ENCODE measurements at places on chromosomes 2 and 18. TPM values are rescaled to one million over a fixed set of nuclear protein-coding genes. Genes with fewer than 3 reads are reported as not detected.

DNA sequence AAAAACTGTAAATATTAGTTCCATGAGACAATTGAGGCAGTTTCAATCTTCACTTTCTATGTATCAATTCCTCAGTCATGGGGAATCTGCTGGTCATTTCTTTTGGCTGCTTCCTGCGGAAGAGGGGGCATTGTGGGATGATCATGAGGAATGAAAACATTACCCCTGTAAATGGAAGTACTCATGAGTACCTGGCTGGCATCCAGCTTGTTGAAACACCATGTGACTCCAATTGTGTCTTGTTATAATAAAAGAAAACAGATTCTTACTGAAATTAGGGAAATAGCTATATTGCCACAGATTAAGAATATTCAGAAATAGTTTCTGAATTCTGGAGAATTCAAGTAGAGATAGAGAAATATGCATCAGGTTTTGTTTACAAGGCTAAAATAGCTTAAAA lies 41.6 kb upstream of the GPR39 start:
- no peak for DNase-seq

GRCh38 chr2:21103274-21103891 lies 20.4 kb upstream of the TDRD15 start:
- DNase-seq, result no peak

GRCh38 chr2:198905881-198906612 lies 551.7 kb downstream of the SATB2 start:
- DNase-seq, result no peak

- no peak for DNase-seq
Measured at GRCh38 chr18:35077937-35078336, 36.7 kb downstream of the MAPRE2 start.

DNA sequence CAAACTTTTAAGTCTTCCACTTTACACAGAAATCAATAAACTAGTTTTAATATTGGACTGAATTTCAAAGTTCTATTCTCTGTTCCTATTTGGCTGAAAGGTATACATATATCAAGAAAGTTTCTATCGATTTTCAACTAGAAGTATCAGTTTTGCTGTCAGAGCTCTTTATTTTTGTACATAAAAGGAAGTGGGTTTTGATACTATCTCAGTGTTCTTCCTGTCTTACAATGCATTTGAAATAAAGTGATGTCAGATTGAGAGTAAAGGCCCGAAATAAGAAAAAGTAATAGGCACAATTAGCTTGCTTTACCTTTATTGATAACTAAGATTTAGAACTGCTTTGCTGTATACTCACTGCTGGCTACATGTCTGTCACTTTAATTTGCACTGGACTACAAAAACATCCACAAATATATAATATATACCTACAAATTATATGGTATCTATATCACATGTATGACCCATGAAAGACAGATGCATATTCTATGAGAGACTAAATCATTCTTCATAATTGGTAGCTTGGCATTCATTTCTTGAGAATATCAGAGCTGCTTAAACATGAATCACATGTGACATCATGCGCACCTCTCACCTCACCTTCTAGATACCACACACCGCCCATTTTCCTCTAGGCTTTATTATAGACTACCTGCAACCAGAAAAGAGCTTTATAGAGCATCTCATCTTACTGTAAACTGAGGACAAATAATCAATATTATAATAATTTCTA lies 83.6 kb downstream of the ASXL2 start:
- DNase-seq, result no peak

DNA sequence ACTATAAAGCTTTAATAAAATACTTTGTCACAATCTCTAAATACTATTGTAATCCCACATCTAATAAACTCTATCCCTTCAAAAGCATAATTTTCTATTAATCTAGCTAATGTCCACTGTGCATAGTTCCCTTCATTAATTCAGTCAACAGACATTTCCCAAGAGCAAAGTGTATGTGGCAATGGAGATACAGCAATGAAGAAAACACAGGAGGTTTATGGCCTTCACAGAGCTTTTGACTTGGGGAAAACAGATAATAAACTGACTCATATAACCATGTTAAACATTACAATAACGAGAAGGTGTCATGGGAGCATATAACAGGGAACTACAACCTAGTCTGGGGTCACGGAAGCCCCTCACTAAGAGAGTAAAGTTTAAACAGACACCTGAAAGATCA lies 86.3 kb downstream of the SPIRE1 start:
- no peak for DNase-seq

DNA sequence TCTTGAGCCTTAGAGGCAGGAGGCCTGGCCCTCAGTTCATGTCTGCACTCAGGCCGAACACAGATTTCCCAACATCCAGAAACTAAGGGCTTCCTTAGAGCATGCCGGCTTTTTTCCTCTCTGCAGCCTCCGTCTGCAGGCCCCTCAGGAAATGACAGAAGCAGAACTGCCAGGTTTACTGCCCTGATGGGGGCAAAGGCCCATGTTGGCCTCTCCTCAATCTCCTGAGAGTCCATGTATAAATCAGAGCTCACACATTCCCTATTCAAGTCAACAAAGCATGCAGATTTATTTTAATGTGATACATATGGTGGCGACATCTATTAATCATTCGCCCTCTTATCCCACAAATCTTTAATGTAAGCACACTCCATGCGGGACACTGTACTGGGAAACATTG lies 475.6 kb upstream of the HS6ST1 start:
- no peak for DNase-seq

DNA sequence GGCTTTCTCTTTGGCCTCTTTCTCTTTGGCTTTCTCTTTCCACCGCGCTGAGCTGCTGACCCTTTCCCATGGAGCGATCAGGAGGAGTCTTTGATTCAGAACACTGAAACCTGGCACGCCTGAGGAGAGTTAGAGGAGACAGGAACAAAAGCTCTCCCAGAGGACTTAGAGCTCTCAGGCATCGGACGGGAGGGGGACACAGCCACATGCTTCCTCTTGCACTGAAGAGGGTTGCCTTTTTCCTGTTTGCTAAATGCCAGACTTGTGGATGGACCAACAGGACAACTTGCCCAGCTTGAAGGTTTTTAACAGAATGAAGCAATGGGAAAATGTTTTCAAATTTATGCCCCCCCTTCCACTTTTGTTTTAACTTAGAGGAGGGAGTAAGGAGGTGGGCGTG lies 3.6 kb upstream of the PTPN18 start:
- DNase-seq, result no peak

DNA sequence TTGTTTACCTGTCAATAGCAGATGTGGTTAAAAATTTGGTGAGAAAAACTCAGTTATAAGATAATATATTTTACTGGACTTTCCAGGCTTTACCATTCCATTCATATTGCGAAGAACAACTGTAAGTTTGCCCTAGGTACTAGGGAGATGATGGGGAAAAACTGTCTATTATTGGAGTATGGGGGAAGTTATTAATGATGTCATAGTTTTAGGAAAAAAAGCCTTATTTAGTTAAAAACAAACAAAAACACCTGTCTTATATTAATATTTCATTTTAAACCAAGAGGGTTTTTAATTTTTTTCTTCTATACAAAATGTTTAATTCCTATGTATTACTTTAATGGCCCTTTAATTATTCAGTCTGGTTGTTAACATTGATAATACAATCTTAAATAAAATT lies 18.2 kb downstream of the SP9 start:
- DNase-seq, result no peak

DNA sequence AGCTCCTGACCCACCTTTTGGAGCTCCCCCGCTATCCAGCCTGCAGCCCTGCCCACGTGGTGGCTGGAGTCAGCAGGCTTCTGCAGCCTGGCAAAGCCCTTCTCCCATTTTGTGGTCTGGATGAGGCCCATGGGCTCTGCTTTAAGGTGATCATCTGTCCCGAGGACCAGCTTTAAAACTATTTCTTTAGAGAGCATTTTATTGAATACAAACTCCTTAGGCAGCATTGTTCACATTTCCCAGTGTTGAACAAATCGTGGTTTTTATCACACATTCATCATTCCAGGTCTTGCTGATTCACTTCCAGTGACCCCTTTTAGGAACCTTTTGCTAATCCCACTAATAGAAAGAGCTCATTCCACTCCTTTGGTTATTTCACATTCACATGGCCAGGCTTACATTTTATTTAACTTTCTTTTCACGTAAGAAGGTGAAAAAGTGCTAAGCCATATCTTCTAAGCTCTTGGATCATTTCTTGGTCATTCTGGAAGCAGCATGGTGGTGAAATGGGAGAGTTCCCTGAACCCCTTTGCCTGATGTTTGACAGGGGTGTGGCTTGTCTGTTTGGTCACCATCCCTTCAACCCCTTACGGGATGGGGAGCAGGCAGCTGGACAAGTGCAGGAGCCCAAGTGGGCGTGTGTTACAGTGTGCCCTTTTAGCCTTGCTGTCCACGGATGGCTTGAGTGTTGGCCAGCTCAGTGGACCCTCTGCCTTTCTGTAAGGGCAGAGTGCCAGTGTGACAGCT lies 80.4 kb upstream of the RAPGEF4 start:
- DNase-seq, result no peak

DNA sequence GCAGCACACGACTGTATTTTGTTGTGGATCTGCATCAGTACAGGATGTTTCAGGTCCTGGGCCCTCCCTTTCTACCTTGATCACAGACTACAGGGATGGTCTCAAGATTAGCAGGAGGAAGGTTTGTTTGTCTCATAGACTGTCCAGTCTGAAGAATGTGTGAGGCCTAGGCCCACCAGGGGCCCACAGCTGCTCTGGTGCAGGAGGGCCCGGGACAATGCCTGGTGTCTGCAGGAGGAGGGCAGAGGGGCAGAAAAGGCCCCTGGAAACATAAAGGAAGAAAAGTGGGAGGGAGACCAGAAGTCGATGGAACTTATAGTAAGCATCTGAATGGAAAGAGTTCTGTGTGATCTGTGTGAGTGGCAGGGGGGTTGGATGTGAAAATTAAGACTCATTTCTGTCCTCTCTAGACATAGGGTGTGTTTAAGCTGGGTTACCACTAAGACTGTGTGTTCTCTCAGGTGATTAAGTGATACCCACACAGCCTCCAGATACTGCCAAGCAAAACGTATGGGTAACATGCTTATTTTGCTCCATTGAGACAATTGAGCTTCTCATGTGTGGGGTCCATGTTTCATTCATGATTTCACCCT lies 33.4 kb upstream of the LPIN2 start:
- no peak for DNase-seq

DNA sequence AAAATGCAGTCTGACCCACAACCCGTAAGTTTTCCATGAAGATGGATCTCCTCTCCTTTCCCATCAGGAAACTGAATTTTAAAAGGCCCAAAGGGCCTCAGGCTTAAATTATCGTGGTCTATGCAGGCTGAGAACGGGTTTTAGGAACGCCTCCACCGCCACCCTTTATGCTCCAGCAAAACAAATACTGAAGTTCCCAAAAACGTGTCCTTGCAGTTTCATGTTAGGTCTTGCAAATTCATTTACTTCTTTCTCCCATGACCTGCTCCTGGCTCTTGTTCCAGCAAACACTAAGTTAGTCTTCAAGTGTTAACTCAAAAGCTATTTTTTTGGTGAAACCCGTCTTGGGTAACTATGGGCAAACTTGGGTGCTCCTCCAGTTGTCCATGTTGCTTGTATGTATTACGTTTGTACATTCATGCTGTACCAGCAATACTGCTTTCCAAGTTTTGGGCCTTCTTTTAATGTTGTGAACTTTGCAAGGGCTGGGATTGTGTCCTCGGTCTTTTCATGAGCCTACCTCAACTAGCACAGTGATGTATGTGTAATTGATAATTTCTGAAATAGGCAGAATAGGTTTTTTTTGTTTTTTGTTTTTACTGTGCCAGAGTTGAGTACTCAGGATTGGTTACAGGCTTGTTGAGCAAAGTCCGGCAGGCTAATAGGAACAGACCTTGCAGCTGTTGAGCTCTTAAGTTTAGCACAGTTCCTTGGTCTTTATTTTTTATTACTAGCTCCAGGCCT lies 1.8 kb upstream of the RNF149 start:
- DNase-seq, result no peak

DNA sequence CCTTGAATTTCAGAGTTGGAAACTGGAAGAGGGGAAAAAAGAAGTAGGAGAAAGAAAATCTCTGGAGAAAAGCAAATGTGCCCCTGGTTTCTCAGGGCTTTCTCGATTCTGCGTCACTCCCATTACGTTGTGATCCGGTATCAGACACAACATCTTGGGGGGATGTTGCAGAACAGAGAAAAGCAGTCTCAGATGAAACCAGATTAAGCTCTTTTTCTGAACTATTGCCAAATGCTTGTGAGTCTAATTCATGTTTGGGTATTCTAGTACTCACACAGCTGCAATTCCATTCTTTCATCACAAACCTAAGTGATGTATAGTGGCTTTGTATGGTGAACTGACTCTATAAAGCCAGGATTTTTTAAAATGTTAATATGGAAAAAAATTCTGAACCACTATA lies 233.2 kb downstream of the TCF4 start:
- no peak for DNase-seq

DNA sequence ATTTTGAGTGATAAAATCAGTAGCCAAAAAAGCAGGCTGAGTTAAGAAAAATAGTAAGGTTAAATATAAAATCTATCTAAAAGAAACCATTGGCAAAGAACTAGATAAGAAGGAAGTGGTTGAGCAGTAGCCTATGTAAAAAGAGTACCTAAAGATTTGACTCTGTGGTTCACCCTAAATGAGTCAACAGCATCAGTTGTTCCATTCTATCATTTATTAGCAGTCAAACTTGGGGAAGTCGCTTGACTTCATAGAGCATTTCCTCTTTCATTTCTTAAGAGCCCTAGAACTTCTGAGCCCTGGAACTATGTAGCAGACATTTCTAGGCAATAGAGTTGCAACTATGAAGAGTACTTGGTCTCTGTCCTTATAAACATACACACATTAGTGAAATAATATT lies 381.7 kb downstream of the NUP35 start:
- DNase-seq, result no peak

DNA sequence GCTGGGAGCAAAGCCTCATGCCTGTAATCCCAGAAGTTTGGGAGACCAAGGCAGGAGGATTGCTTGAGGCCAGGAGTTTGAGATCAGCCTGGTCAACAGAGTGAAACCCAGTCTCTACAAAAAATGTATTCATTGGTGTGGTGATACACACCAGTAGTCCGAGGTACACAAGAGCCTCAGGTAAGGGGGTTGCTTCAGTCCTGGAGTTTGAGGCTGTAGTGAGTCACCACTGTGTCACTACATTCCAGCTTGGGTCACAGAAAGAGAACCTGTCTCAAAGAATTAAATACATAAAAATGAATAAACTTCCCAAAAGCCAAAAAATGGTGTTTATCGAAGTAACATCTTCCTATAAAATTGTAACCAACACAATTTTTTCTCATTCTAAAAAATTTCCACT lies 568.1 kb upstream of the LINC00305 start:
- DNase-seq, result no peak

Gene ARMC9
- 63.5 TPM for total RNA-seq

Gene MOGAT1
- 1.0 TPM for total RNA-seq

Gene LYPD6
- 0.15 TPM for total RNA-seq

Gene ANKRD30B
- not detected for total RNA-seq

Gene KLHL29
- total RNA-seq, result 15.5 TPM

Gene CCL20
- total RNA-seq, result 2.6 TPM

Gene GKN1
- not detected for total RNA-seq

Gene WDSUB1
- 6.8 TPM for total RNA-seq

All from upper lobe of left lung (tissue), 6 donors.